ENCODE measurements at places on chromosomes 2 and 18. TPM values are rescaled to one million over a fixed set of nuclear protein-coding genes. Genes with fewer than 3 reads are reported as not detected.

Gene CPS1
- 15.7 TPM for total RNA-seq

Gene EMX1
- total RNA-seq = 7.9 TPM

GRCh38 chr2:160269803-160270570, 69.9 kb upstream of the ITGB6 start:
- peak; percentile 91 for DNase-seq

Gene IGFBP2
- 309 TPM for total RNA-seq

Gene C2orf74
- 4.3 TPM for total RNA-seq

Gene MAB21L4
- total RNA-seq = not detected

GRCh38 chr18:32067375-32068167, 24.1 kb upstream of the RNF138 start:
- DNase-seq = no peak

- no peak for DNase-seq
These were observed 26.4 kb downstream of the SLC66A2 start for GRCh38 chr18:79924814-79925731.

Gene SEH1L
- 72.0 TPM for total RNA-seq

- no peak for DNase-seq
These were observed 95.9 kb downstream of the C1QL2 start for GRCh38 chr2:119062652-119063051.

GRCh38 chr2:72338076-72338475, 190.4 kb upstream of the CYP26B1 start:
- DNase-seq = no peak

DNA sequence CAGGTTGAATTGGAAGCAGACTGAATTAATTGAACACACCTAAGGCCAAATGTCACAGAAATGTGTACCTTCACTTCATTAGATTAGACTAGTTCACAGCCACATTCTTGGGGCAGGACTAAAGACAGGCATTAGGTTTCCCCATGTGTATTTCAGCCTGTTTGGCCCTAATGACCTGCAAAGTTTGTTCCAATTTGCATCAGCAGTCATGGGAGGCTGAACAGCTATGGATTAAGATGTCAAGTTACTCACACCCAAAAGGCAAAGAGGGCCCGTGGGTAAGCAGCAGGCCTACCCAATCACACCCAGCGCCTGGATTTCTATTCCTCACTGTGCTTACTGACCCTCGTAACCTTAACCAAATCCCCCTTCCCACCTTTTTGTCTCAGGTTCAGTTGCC, 99.6 kb upstream of the RIOK3 start:
- DNase-seq = no peak

- no peak for DNase-seq
These were observed 3.5 kb downstream of the CYP27C1 start for GRCh38 chr2:127216593-127216992.

- DNase-seq = no peak
These were observed 179.5 kb downstream of the LOXHD1 start for GRCh38 chr18:46477425-46478011.

- DNase-seq = peak; percentile 77
These were observed 98.9 kb upstream of the GLS start for GRCh38 chr2:190781604-190782198.

Gene GYPC
- total RNA-seq = 19.6 TPM

DNA sequence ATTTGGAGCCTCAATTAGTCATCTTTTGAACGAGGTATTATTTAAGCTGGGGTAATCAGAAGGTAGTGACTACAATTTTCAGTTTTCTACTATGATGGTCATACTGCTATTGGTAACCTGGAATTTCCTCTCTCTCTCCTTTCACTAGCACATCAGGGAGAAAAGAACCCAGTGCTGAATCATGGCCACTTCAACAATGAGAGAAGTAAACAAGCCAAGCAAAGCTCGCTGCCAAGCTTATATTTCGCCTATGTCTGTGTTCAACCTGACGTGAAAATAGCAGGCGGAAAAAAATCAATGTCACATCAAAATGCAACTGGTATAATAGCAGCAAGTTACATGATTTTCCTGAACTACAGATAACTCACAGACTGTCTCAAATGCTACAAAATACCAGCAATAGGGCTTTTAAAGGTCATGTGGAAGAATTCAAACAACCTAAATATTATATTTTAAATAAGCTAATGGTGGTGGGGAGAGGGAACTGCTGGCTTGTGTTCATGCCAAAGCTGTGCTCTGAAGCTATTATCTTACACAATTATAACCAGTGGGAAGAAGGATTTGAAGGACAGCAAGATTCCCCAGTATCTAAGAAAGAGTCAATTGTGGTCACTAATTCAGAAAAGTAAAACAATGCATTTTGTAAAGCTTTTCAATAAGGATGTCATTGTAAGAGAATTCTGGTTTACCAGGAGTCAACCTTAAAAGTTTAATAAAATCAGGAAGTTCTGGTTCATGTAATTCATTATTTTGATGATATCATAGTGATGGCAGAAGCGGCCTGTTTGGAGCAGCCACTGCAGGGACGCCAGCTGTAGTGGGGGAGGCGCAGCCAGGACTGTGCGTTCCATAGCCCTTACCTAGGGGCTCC, 38.0 kb downstream of the RNF152 start:
- no peak for DNase-seq

- no peak for DNase-seq
These were observed 103.2 kb downstream of the PTGR3 start for GRCh38 chr18:75105551-75106254.

GRCh38 chr2:120132190-120132589, 91.0 kb downstream of the TMEM185B start:
- DNase-seq = no peak

All from GM23338 (cell line).